GM10248 (cell line): ENCODE measurements at places on chromosomes 5 and 9.

DNA sequence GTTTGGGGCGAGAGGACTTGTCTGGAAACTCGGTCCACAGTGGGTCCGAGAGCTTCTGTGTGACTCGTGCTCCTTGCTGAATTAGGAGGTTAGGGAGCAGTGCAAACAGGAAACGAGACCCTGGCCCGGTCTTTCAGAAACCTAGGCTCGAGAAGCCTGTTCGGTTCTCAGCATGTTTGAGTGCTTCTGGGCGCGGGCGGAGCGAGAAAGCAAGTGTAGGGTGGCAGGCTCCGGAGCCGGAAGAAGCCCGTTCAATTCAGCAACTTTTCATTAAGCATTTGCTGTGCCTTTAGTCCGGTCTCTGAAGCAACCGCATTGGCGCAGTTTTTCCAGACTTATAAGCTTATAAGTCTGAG lies 547 bp downstream of the CLTA start:
- DNase-seq: no peak

- no peak for DNase-seq
These were observed 56.2 kb downstream of the PCA3 start for GRCh38 chr9:76820431-76820830.

GRCh38 chr5:77077829-77078176 lies 9.3 kb downstream of the ZBED3 start:
- no peak for DNase-seq

DNA sequence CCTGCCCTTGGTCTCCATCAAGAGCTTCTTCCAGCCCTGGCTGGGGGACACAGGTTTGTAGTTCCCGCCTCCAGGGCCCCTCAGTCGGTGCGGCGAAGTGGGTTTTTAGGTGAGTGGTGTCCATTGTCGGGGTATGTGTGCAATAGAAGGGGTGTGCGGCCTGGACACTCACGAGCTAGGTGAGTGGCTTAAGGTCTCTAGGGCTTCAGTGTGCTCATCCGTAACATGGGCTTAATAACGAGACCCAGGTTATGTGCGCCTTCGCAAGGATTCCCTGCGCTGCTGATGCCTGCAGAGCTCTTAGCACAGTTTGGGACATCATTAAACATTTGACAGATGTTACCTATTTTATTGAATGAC lies 656 bp downstream of the CEP78 start:
- peak; percentile 48 for DNase-seq

DNA sequence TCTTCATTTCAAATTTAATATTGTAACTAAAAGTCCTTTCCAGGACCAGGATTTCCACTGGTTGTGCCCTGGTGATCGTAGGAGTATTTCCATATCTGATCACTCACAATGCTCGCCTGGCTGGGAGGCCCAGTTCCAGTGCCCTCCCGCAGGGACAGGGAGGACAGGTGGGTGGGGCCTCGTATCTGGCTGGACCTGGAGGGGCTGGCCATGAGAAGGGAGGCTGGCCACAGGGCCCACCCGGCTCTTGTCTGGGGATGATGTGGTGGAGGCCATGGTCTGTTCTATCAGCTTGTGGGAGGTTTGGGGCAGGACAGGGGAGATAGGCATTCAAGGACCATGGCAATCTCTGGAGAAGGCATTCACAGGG lies 286.4 kb downstream of the GADD45G start:
- no peak for DNase-seq
